Stimulated activated CD4-positive, alpha-beta T cell treated with anti-CD3 and anti-CD28 coated beads, Interleukin-2, amount 100 ng/mL, for 24 hours (primary cell): ENCODE measurements at places on chromosomes 5 and 9.

- no peak for DNase-seq
These were observed 37.5 kb downstream of the GSN start for GRCh38 chr9:121305269-121305994.

DNA sequence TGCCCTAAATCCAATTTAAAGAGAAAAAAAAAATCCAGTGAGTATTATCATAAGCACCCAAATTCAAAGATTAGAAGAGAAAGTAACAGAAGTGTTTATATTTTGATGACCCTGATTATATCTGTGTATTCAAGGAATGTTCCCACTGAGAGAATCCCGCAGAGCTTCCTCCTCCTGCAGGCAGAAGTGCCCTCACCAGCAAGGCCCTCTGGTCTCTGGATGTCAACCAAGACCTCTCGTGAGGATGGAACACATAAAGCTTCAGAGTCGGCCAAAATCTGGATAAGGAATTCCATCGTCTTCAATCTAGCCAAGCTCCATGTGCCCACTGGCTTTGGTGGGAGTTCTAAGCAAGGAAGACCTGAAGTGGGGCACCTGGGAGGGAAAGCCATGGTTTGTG, 18.1 kb downstream of the PTCH1 start:
- DNase-seq: no peak

- no peak for DNase-seq
These were observed 92.3 kb upstream of the FANCC start for GRCh38 chr9:95409650-95410426.

DNA sequence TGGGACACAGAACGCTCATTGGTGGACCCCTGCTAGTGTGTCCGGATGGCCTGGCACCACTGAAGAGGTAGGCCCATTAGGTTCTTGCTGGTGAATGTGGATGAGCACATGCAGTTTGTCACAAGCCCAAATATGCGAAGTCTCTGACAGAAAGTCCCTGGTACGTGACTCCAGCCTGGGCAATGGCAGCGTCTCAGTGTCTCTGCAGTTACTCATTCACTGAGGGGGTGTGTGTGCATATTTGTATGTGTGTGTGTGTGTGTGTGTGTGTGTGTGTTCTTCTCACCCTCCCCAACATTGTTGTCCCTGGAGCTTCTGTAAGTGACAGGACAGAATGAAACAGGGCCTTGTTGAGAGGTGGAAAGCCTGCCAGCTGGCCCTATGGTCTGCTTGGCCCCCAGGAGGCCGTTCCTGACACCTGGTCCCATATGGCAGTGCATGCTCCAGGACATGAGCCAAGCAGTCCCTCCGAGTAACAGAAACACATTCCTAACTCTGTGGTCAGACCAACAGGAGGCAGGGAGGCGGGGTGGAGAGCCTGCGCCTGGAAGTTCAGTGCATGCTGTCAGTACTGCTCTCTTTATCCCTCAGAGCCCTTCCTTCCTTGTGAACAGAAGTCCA, 169.9 kb downstream of the SLC28A3 start:
- no peak for DNase-seq

DNA sequence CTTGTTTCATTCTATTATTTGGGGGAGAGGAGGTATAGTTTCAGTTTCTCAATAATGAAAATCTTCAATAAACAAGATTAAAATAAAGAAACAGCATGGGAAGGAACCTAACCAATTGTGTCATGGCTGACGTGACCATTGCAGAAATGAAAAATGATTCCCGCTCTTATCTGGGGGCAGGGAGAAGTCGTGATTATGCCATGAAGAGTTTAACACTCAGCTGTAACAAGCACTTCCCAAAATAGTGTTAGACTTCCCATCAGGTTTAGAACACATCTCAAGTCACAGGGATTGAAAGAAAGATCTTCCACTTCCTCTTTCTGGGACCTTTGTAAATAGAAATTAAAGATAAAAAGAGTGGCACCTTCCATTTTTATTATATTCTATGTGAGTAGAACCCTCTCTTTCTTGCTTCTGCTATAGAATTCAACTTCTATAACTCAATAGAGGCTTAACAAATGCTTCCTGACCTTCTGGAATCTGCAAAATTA, 122.2 kb downstream of the TRPM6 start:
- no peak for DNase-seq

DNA sequence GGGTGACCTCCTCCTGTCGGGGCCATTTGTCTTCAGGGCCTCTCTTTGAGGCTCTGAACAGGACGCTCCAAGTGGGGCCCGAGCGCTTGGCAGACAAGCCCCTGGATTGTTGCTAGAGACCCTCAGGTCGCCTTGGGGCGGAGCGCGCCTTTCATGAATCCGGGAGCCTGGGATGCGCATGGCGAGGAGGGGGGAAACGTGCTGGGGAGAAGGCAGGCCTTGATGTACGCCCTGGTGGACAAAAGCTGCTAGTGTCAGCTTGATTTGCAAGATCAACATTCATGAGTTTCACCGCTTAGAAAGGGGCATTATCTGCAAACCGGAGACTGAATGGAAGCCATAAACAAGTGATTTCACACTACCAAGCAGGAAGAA, 226.3 kb downstream of the SMARCA2 start:
- no peak for DNase-seq

GRCh38 chr9:129610213-129610472, 10.8 kb downstream of the C9orf50 start:
- no peak for DNase-seq

DNA sequence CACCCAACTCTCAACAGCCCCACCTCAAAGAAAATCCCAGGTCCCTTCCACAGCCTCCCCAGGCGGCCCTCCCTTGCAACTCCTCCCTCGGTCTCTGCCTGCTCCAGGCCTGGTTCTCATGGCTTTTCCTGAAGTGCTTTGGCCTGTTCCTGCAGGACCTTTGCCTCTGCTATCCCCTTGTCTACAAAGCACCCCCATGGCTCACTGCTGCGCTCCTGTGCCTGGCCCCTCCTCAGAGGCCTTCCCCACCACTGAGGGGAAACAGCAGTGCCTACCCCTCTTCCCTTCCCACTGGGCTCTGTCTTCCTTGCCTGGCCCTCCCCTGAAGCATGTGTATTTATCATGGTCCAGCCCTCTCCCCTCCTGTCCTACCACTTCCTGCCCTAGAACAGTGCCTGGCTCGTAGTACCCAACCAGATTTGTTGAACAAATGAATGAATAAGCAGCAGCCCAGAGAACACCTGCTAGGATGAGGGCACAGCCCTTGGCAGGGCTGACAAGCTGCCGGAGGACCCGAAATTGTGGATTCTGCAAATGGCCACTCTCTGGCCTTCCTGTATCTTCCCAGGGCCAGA, 68.6 kb upstream of the LRRTM2 start:
- DNase-seq: no peak

- DNase-seq: no peak
These were observed 29.5 kb upstream of the OSMR start for GRCh38 chr5:38816083-38817030.

DNA sequence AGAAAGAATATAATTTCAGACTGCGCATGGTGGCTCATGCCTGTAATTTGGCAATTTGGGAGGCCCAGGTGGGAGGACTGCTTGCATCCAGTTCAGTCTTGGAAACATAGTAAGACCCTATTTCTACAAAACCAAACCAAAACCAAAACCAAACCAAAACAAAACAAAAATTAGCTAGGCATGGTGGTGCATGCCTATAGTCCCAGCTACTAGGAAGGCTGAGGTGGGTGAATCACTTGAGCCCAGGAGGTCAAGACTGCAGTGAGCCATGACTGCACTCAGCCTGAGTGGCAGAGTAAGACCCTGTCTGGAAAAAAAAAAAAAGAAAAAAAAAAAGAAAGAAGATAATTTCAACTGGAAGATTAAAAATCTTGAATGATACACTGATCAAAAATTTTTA, 137.0 kb upstream of the ACOT12 start:
- no peak for DNase-seq

DNA sequence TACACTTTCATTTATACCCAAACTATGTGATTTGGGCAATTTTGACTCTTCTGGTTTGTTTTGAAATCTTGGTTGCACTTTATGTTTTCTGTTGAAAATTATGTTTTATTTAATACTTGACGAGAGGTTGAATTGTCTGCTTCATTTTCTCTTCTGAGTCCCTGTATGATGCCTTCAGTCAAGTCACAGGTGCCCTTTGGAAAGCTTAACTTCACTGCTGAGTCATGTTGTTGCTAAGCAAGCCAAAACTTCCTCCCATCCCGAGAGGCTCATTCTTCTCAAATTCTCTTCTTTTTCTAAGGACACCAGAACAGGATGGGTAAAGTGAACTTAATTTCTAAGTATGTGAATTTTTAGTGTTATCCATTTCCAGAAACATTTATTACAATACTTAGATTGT, 455.3 kb upstream of the PTGER4 start:
- no peak for DNase-seq

DNA sequence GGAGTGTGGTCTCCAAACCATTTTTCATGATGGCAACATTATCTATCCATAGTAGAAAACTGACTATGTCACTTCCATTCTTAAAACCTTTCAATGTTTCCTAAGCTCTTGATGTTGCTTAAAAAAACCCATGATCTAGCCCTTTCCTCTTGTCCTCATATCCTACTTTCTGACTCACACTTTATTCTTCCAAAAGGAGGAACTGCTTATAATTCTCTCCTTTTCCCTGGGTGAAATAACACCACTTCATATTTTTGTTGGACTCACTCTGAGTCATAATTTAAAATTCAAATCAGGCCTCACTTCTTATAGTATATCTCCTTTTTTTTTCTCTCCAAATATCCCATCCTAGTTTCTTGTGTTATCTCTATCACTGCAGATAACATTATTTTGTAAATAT, 513.9 kb downstream of the MAN2A1 start:
- no peak for DNase-seq

GRCh38 chr9:26301659-26302058, 590.9 kb downstream of the CAAP1 start:
- DNase-seq: no peak

- peak; percentile 25 for DNase-seq
These were observed 811 bp upstream of the ARRDC3 start for GRCh38 chr5:91383956-91384300.

DNA sequence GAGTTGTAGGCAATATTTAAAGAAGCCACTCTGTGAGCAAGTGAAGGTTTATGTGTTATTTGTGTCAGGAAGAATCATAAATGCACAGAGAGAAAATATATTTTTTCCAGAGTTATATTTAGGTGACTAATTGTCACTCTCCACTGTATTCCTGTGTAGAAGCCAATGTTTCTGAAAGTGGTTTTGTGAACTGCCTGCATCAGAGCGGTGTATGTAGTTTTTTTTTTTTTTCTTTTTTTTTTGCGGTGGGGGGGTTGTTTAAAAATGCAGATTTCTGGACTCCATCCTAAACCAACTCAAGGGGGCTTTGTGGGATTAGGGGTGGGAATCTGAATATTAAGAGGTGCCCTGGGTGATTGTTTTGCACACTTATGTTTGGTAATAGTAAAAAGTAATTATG, 103.4 kb downstream of the GDNF start:
- no peak for DNase-seq

- no peak for DNase-seq
These were observed 56.7 kb downstream of the MAT2B start for GRCh38 chr5:163562071-163562470.

GRCh38 chr5:58498340-58498942, 7.2 kb downstream of the GAPT start:
- DNase-seq: no peak

DNA sequence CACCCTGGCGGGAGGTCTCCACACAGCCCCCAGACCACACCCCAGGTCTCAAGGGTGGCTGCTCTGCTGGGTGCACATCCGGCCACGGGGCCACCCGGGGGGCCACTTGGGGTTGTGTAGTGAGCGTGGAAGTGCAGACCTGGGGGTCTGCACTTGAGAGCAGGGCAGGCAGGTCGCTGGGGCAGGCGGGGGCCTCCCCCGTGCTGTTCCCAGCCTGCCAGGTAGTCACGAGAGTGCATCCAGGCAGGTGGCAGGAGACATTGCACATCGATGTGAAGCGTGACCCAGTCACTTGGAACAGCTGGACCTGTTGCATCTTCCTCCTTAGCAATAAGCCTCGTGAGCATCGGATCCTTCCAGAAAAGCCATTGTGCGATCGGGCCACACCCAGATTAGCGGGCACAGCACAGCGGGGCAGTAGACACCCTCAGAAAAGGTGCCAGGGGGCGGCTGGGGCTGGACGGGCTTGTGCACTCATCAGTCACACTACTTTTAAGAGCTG, 4.8 kb upstream of the ENTPD8 start:
- no peak for DNase-seq

DNA sequence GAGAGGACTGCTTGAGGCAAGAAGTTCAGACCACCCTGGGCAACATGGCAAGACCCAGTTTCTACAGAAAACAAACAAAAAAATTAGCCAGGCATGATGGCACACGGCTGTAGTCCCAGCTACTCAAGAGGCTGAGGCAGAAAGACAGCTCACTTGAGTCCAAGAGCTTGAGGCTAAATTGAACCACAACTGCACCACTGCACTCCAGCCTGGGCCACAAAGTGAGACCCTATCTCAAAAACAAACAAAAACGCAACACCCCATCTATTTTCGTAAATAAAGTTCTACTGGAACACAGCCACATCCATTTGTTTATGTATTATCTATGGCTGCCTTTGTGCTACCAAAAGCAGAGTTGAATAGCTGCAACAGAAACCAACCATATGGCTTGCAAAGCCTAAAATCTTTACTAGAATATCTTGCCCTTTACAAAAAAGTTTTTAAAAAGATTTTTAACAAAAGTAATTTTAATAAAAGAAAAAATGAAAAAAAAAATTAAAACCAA, 67.5 kb downstream of the SETX start:
- DNase-seq: no peak
